ENCODE measurements at places on chromosomes 13 and 19.

DNA sequence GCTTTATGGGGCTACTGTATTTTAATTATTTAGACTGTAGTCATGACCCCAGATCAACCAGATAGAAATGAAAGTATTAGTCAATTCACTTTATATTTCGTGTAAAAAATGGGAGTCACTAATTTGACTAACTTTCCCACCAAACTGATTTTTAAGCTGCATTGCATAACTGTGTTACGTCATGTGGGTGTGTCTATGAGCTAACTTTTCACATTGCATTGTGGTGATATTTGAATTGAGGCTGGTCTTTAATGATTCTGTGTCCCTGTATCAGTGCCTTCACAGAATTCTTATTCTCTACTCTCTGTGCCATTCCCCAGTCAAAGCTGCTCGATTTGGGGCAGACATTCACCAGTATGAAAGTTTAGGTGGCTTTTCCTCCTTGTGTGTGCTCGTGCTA is 172.7 kb upstream of the MAB21L1 start:
- DNase-seq = no peak

DNA sequence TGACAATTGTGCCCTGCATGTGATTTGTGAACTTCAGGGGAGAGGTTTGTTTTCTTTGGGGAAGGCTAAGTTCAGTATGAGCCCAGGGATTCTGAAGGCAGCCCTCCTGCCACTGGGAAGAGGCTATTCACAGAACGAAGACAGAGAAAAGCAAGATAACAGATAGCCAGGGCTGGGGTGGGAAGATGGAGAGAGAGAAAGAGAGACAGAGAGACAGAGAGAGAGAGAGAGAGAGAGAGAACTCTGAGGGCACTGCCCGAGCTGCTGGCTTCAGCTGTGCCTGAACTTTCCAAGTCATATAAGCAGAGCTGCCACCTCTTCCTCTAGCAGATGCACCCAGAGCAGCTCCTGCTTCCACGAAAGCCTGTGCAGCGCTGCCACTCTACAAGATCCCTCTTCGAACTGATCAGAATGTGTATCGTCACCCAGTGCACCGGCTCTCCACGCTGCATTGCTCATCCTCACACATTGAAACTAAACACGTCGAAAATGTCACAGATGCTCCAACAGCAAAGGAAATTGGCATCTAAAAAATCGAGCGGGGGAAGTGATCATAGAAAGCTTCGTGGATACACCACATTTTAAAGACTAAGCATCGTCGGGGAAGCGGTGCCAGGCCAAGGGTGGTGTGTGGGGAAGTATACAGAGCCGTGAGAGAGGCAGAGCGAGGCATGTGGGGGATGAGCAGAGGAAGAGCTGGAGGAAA is 81.8 kb upstream of the SIAH3 start:
- no peak for DNase-seq

- no peak for DNase-seq
These were observed 18.8 kb downstream of the HIPK4 start for GRCh38 chr19:40370997-40371801.

GRCh38 chr13:32969516-32969941 is 46.7 kb upstream of the KL start:
- DNase-seq = peak; percentile 36

GRCh38 chr13:75418997-75419396 is 63.0 kb downstream of the TBC1D4 start:
- no peak for DNase-seq

Data from astrocyte of the spinal cord (primary cell).